ENCODE measurements at places on chromosomes 5 and 9. TPM values are rescaled to one million over a fixed set of nuclear protein-coding genes. Genes with fewer than 3 reads are reported as not detected.

Gene CAVIN4
- total RNA-seq = 66.6 TPM

Gene SLIT3
- 12.5 TPM for total RNA-seq

Gene LHX2
- total RNA-seq = not detected

Gene PCDHA9
- total RNA-seq = not detected

Gene PPP2R2B
- 0.19 TPM for total RNA-seq

Gene SH3TC2
- 16.7 TPM for total RNA-seq
